ENCODE measurements at places on chromosomes 2 and 18.
A peak's percentile ranks its signal among the peaks of the same experiment; 100 is the strongest.

GRCh38 chr2:128988326-128988725, 669.7 kb upstream of the HS6ST1 start:
- DNase-seq: no peak

DNA sequence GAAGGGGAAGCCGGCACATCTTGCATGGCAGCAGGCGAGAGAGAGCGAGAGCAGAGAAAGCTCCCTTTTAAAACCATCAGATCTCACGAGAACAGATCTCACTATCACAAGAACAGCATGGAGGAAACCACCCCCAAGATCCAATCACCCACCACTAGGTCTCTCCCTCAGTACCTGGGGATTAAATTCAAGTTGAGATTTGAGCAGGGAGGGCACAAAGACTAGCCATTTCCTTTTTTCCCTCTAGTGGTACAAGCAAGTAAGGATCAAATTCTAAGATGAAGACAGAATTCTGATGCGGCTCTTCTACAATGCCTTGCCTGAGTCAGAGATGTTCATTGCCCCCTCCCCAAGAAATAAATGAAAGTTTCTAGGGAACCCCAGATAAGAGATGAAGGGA, 45.6 kb upstream of the ANKRD44 start:
- DNase-seq: no peak

DNA sequence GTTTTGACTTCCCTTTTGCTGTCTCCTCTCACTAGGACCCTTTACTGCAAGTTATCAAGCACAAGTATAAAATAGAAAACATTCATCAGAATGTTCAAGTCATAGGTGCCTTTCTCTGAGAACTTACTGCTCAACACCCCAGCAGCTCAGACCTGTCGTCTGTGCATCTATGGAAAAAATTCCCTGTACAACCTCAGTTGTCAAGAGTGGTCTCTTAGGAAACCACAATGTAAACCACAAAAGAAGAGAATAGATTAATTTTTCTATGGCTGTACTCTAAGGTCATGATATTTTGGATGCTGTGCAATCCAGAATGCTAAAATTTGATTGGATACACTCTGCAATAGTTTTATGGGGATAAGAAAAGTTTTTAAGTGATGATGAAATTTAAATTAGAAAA, 84.1 kb downstream of the RBMS1 start:
- DNase-seq: no peak

DNA sequence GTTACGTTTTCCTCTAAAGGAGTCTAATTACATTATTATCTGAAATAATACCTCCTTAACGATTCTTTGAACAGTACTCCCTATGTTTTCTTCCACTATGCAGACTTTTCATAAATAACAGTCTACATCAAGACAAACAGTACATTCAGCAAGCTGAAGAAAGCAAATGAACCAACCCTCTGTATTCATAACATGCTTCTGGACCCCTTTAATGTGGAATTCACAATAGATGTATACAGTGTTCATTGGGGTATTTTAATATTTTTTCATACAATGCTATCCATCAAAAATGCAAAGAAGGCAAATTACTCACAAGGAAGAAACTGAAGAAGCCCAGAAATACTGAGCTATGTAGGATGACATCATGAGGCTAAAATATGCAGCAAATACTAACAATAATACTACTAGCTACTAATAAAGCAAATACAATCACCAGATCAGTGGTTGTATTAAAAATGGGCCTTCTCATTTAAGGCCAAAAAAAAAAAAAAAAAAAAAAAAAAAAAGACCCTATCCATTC, 408.6 kb downstream of the MTX2 start:
- no peak for DNase-seq

DNA sequence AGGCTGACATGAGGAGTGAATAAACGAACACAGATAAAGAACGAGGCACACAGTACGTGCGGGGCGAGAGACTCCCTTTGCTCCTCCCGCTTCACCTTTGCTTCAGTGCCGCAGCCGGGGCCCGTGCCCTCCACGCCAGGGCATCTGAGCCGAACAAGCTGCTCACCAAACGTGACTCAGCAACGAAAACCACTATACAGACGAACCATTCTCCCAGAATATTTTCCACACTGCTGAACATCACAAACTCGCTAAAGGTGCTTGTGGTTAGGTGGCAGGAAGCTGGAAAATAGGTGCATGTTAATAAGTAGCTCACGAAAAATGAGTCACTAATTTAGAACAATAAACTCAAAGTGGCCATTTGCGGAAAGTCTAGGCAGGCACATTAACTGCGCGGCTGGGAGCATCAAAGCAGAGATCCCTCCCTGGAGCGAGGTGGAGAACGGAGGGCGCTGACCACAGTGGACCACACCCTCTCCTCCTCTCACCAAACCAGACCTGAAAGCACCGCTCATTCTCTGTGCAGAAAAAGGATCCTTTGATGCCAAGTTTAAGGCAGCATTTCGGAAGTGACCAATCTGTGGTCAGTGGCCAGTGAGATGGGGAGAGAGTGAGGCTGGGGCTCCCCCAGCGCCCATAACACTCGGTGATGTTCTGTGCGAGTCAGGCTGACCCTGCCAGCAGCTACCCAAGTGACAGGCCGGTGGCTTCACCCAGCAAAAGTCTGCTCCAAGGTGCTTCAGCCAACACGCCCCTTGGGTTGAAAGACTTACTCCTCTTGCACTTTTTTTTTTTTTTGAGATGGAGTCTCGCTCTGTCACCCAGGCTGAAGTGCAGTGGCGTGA, 153.2 kb downstream of the HDAC4 start:
- no peak for DNase-seq

DNA sequence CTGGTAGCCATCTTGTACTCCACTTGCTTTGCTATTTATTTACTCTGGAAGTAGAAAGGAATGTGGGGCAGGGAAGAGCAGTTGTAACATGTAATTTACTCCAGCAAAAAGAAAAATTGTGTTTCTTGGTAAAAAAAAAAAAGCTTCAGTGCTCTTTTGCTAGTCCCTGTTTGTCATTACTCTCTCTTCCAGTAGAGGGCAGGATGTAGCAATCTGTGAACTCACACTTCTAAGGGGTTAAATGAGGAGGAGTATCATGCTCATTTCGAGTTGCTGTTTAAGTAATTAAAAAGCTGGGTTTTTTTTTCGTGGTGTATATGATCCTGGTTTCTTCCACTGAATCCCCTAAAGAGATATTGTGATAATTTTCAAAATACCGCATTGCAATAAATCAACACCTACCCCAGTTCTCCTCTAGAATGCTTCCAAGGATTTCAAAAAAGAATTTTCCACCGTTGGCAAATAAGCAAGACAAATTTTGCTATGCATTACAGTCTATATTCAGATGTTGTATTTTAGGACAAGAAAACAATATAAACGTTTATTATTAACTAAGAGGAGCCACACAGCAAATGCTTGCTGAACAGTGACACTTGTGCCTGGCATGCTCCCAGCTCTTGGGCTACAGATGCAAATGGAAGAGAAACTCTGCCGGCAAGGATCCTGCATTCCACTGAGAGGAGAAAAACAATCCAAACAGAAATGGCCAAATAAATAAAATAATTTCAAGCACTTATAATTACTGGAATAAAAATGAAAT, 261.6 kb downstream of the ASXL3 start:
- peak; percentile 24 for DNase-seq

- DNase-seq: peak; percentile 33
Observed at GRCh38 chr2:189506514-189506976, 65.3 kb downstream of the WDR75 start.

DNA sequence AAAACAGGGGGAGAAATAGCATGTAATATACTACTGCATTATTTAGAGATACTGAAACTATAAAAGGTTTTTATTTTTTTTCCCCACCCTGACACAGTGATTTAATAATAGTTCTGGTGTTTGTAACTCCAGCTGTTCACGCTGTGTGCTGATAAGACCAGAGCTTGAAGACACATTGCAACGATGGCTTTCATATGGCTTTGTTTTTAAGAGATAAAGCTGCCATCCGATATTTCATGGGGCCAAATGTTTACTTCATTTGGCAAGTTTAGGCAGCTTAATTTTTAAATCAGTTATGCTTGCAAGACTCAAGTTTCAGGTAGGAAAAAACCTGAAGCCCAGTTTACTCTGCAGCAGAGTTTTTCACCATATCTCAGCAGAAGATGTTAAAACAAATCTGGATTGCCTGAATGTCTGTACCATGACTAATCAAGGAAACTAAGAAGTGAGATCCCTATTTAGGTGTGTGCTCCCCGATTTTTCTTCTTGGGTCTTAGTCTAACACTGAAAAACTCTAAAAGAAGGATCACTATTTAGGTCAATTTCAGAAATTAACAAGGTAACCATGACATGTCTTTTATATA, 508.6 kb downstream of the PARD3B start:
- DNase-seq: no peak

All from suppressor macrophage (primary cell).